Erythroblast (primary cell): ENCODE measurements at places on chromosomes 1 and 21.

- DNase-seq, result no peak
Measured at GRCh38 chr1:76106719-76107235, 32.2 kb downstream of the ST6GALNAC3 start.

DNA sequence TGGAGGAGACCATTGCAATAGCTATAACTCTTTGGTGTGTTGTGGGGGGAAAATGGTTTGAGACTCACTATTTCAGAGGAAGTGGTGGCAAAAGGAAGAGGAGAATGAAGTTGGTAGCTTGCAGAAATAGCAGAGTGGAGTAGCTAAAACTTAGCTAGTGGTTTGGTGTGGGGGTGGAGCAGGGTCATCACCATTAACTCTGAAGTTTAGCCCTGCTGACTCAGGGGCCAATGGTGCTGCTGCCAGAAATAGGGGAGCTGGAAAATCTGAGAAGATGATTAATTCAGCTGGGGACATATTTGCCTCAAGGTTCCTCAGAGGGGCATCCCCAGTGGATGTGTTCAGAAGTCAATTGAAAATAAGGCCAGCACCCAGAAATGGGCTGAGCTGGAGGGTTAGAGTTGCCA lies 65.4 kb downstream of the RUNX1 start:
- no peak for DNase-seq

- peak; percentile 16 for DNase-seq
Measured at GRCh38 chr1:177256153-177257075, 85.7 kb downstream of the BRINP2 start.

DNA sequence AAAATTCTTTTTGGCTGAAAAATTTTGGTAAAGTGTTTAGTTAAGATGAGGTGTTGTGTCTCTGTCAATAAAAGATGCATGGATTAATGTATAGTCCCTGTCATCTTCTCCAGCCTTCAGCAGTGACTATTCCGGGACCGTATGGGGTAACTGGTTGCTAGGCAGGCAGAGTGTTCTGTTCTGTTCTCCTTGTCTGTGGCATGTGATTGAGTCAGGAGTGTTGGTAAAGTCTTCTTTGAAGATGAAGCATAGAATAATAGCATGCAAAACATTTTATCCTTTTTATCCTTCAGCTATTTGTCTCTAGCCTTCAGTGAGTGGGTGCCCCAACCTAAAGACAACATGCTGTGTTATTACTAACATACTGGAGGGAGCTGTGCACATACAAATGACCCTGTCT lies 74.6 kb downstream of the RGL1 start:
- DNase-seq, result no peak

DNA sequence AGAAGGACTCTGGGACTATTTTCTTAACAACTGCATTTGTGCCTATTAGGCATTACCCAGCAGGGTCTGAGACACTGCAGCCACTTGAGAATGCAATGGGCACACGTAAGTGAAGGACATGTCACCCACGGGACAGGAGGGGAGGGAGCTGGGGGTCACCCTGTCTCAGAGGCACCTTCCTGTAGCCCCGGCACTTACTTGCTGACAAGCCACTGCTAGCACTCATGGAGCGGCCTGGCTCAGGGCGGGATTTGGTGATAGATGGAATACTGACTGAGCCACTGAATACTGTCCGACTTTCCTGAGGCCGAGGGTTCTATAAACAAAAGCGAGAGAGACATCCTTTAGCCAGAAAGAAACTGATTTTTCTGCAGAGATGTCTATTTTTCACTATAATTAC lies 64.7 kb downstream of the COQ8A start:
- DNase-seq, result no peak

- DNase-seq, result no peak
Measured at GRCh38 chr1:111417755-111418154, 9.8 kb downstream of the OVGP1 start.

DNA sequence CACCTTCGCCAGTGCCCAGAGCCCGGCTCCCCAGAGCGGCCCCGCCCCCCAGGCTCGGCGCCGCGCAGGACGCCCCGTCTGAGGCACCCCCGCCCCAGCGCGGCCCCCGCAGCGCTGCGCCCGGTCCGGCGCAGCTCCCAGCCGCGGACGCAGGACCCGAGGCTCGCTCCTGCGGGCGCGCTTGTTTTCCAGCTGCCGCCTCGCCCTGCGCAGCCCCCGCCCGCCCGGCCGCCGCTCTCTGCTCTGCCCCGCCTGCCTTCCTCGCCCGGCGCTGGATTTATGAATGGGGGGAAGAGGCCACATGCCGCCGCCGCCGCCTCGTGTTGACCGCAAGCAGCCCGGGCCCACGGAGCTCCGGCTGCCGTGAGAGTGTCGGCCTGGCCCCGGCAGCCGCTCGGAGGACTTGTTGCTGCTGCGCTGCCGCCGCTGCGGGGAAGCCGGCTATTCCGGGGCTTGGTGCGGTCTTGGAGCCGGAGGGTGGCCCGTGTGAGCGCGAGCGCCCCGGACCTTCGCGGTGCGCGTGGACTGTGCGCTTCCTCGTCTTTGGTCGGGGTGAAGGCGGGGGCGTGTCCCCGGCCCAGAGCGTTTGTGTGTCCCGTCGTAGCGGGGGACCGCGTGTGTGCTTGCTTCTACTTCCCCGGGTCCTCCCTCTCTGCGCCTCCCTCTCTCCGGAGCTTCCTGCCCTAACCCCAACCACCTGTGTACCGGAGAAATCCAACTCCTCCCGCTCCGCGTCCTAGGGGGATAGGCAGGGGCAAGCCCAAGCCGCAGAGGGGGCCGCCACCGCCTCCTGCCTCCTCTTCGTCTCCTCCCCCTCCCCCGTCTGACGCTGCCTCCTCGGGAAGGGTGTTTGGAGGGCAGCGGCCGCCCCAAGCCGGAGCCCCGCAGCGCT lies 736 bp downstream of the KCNC4 start:
- DNase-seq, result peak; percentile 19

GRCh38 chr1:37157634-37158033 lies 123.3 kb upstream of the GRIK3 start:
- DNase-seq, result no peak

DNA sequence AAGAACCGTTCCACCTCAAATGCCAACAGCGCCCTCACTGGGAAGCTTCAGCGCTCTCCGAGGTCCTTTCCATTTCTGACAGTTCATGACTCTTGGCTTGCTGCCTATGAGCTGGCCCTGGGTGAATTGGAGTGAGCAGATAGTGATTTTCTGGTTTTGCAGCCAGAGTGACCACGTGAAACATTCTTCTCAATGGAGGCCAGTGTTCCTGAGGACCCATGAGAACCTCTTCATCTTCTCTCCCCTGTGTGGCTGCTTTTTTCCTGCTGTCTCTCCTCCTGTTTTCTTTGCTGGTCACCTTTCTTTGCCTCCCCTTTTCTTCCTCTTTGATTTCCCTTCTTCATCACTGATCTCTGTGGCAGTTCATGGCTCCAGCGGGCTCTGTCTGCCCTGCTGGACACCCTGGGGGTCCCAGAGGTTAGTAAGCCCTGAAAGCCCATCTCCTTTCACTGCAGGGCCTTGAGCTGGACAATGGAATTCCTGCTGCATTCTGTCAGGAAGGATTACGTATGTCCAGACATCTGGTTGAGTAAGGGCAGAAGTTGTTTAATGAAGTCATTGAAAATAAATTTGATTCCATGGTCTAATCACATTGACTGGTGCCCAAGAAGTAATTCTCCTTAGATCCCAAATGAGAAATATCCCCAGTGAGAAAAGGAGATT lies 29.9 kb downstream of the VASH2 start:
- no peak for DNase-seq

DNA sequence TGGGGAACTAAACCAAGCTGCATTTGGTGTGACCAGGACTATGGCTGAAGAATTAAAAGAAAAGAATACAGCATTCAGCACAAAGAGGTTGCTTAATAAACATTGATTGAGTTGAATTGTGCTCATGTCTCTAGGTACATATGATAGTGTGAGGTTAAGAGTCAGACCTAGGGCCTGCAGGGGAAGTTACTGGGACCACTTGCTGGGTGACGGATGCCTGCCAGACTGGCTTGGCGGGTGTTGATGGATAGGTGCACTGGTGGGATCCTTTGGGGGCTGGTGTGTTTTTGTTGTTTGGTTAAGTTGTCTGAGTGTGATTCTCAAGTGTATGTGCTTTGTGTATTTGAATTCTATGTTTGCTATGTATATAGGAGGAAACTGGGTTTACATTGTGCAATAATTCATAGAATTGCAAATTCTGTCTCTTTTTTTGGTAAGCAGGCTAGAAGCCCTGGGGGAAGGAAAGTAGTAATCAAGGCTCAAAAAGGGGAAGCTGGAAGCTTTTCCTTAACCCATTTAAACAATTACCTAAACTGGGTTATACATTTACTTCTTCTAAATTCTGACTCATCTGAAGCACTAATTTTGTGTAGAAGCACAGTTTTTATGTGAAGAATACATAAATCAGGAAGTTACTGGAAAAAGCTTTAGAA lies 1.8 kb downstream of the CD101 start:
- DNase-seq, result no peak

GRCh38 chr1:102742426-102742825 lies 365.9 kb downstream of the COL11A1 start:
- no peak for DNase-seq

- no peak for DNase-seq
Measured at GRCh38 chr1:232622981-232623380, 7.0 kb downstream of the SIPA1L2 start.
